ENCODE measurements at places on chromosomes 1 and 21.

DNA sequence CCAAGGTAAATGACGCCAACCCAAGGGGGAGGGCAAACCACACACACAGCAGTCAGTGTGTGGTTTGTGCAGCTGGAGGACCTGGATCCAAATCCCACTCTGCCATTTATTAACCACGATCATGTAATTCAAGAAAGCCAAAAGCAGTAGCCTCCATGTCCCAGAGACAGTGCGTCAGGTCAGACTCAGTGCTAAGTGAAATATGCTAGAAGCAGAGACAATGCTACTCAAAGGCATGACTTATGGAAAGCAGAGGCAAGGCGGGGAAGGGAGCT is 13.6 kb downstream of the TTC39A start:
- DNase-seq: no peak

- no peak for DNase-seq
Observed at GRCh38 chr1:213082420-213083111, 31.5 kb downstream of the RPS6KC1 start.

DNA sequence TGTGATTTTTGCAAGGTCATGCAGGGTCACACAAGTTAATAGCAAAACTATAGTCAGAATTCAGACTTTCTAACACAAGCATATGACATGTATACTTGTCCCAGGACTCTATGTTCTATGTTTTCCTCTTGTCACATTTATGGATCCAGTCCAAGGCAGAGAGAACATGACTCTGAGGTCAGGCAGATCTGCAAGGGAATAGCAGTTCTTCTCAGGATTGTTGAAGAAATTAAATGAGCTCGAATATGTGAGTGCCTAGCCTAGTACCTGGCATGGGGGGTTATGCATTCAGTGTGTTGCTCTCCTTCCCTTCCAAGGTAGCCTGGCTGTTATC is 9.5 kb upstream of the RPTN start:
- no peak for DNase-seq

DNA sequence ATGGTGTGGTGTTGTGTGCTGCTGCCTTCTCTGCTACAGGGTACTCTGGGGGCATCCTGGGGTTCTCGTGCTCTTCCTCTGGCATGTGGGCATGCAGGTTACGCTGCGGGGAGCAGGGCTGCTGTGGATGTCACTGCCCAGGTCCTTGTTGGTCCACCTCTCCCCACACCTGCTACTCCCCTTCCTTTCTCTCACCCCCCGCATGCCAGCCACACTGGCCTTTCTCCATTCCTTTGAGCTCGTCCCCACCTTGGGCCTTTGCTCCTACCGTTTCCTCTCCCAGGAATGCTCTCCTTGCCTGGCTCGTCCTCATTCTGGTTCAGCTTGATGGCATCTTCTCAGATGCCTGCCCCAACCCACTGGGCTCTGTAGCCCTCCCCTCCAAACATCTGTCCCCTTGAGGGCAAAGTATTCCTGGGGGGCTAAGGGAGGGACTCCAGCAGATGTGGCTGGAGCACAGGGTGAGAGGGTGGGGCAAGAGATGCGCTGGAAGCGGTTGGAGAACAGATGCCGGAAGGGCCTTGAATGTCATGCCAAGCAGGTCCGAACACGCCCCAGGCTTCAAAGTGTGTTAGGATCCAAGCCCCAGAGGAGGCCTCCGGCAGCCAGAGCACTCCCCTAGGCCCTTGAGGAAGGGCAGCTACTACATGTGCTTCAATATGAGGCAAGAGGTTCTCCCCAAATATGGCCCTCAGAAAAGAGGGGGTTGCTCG is 23.4 kb downstream of the DMRTB1 start:
- DNase-seq: no peak

DNA sequence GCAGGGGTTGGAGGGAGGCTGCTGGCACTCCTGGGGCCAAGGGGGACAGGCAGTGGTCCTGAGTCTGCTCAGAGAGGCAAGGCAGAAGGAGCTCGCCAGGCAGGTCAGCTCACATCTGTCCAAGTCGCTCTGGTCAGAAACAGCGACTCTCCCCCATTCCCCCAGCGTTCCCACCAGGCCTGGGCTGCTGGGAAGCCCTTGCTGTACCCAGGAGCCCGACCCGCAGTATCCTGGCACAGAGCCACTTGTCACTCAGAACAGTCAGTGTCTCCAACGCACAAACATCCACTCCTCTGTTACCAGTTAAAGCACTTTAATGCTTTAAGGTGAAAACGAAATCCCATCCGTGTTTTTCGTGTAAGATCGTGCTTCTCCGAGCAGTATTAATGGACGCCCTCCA is 16.6 kb upstream of the CCDC27 start:
- DNase-seq: no peak

- DNase-seq: no peak
Observed at GRCh38 chr21:36783612-36784374, 84.9 kb downstream of the SIM2 start.

DNA sequence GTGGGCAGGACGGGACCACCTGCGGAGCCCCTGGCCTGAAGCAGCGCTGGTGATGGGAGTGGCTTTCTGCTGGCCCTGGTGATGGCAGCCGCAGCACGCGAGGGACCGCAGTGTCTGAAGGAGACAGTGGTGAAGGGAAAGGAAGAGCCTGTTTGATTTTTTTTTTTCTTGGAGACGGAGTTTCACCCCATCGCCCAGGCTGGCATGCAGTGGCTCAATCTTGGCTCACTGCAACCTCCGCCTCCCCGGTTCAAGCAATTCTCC is 40.2 kb upstream of the TRAPPC10 start:
- DNase-seq: no peak

- DNase-seq: no peak
Observed at GRCh38 chr21:46135782-46136395, 19.5 kb downstream of the FTCD start.

- peak; percentile 67 for DNase-seq
Observed at GRCh38 chr1:204080163-204080903, 7.4 kb downstream of the SOX13 start.

- no peak for DNase-seq
Observed at GRCh38 chr1:82145656-82146055, 344.9 kb downstream of the ADGRL2 start.

DNA sequence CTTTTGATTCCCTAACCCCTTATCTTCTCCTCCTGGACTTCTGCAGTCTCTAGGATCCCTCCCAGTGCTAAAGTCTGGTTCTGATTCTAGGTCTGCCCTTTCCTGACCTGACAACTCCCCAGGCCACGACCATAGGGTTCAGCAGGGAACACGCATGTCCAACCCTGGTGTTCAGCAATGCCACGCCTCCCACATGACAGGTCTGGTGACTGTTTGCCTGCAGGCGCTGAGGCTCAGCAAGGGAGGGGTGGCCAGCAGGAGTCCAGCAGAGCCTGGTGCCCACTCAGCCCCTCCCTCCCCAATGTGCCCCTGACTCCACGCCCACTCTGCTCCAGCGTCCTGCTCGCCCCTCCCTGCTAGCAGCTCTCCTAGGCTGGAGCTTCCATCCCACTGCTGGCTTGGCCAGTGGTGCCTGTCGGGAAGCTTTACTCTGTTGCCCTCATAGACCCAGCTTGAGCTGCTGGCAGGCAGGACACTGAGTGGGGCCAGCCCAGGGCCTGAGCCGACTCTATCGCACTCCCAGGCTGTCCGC is 17.3 kb downstream of the SLC9A1 start:
- no peak for DNase-seq

DNA sequence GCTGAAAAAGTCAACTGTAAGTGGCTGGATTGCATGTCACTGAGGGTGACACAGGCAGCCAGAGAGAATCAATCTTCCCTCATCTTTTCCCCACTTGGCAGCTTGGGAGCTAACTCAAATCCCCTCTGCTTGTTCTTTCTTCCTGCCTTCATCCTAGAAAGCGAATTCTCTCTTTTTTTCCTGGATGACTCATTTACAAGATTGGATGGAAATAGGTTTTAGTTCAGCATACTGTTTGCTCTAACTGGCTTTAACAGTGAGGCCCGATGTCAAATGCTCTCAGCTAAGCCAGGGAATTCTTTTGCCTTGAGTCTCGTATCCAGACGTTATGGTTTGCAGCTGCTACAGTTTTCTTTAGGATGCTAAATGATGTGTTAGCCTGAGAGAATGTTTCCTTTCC is 72.7 kb downstream of the HUNK start:
- no peak for DNase-seq

GRCh38 chr1:19024532-19024931 is 68.1 kb upstream of the IFFO2 start:
- DNase-seq: no peak

DNA sequence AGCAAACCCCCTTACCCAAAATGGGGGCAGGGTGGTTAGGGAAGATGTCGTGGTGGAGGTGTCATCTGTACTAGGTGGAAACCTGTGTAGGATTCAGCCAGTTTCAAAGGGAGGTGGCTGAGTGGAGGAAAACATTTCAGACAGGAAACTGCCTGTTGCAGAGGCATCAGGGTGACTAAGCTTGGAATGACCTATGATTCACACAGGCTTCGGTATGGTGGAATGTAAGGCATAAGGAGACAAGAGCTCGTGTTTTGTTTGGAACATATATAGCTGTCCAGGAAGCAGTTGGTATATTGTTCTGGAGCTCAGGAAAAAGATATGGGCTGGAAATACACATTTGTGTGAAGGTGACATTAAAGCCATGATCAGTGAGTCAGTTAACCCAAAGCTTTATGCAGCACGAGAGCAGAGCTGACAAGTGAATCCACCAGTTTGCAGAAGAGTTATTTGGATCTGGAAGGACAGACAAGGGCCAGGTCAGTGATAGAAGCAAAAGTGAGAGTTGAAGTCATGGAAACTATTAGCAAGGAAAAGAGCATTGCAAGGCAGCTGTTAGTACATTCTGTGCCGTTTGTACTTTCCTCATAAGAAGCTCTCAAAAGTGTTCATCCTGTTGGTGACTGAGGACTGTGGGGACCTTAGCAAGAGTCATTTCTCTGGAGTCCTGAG is 12.2 kb downstream of the UTP25 start:
- no peak for DNase-seq

DNA sequence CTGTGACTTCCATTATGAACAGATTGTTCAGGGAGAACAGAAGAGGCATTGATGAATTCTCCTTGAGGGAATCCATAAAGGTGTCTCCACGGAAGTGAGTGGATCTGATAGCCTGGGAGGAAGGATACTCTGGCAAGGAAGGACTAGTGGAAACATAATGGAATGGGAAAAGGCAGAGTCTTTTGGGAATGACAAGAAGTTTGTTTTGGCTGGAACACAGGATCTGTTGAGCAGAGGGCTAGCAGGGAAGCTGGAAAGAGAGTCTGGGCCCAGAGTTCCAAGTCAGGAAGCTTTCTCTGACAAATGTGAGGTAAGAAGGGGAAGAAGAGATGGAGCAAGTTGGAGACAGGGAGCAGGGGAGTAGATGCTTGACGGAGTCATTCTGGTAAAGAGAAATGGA is 8.1 kb downstream of the ADAMTS5 start:
- DNase-seq: no peak

- no peak for DNase-seq
Observed at GRCh38 chr21:42512346-42513034, 1.2 kb upstream of the SLC37A1 start.

DNA sequence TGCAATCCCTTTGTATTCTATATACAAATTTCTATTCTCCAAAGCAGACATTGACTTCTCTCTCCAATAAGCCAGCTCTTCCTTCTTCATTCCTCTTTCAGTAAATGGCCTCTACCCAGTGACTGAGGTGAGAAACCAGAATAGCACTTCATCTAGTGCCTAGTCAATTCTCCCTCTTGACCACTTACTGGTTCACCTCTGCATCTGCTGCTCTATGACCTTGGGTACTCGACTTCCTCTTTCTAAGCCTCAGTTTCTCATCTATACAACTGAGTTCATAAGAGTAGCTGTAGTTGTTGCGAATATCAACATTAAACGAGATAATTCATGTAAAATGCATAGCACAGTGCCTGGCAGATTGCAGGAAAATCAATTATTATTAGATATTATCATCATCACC is 12.4 kb downstream of the LYST start:
- no peak for DNase-seq

- no peak for DNase-seq
Observed at GRCh38 chr1:168321945-168322344, 41.3 kb downstream of the TBX19 start.

DNA sequence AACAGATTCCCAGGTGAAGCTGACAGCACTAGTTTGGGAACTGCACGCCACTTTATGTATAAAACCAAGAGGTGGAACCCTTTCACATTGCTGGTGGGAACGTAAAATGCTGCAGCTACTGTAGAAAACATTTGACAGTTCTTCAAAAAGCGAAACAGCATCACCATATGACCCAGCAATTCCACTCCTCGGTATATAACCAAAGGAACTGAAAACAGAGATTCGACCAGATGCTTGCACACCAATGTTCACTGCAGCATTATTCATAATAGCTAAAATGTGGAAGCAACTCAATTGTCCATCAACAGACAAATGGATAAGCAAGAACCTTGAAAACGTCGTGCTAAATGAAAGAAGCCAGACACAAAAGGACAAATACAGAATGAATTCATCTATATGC is 17.5 kb downstream of the RSPH1 start:
- DNase-seq: no peak

DNA sequence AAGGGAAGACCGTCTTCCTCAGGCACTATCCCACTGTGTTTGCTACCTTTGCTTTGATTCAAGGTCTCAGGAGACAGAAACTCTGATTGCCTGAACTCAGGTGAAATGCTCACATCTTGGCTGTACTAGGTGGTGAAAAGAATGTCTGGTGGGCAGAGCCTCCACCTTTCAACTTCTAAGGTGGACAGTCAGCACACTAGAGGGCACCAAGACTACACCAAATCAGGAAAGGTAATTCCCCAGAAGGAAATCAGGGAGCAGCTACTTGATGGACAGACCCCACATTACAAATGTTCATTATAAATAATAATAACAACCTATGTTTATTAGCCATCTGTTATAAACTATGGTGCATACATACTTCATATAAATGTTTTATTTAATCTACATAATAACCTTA is 220.9 kb downstream of the ATG4C start:
- no peak for DNase-seq

DNA sequence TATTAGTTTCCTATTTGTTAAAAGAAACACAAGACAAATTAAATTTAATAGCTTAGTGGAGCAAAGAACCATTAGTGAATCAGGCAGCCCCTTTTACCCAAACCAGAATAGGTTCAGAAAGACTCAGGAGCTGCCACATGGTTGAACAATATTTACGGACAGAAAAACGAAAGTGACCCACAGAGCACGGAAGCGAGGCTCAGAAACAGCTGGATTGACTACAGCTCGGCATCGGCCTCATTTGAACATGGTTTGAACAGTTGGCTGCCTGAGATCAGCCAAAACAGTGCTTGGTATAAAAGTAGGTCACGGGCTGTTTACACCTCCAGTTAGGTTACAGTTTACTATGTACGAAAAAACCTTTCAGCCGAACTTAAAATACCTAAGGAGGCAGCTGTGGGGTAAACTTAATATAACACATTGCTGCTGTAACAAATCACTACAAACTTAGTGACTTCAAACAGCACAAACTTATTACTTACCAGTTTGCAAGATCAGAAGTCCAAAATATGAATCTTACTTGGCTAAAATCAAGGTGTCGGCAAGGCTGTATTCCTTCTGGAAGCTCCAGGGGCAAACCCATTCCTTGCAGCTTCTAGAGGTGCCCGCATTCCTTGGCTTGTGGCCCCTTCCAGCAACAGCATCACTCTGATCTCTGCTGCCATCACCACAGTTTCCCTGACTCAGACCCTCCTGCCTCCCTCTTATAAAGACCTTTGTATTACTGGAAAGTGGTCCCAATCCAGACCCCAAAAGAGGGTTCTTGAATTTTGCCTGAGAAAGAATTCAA is 11.8 kb downstream of the PADI4 start:
- DNase-seq: no peak

- DNase-seq: no peak
Observed at GRCh38 chr1:54338464-54338863, 67.7 kb downstream of the SSBP3 start.

GRCh38 chr1:83626603-83627002 is 372.3 kb downstream of the TTLL7 start:
- DNase-seq: no peak
